ENCODE measurements at places on chromosomes 5 and 9.

GRCh38 chr5:55306641-55307382, 682 bp downstream of the DHX29 start:
- DNase-seq, result no peak

DNA sequence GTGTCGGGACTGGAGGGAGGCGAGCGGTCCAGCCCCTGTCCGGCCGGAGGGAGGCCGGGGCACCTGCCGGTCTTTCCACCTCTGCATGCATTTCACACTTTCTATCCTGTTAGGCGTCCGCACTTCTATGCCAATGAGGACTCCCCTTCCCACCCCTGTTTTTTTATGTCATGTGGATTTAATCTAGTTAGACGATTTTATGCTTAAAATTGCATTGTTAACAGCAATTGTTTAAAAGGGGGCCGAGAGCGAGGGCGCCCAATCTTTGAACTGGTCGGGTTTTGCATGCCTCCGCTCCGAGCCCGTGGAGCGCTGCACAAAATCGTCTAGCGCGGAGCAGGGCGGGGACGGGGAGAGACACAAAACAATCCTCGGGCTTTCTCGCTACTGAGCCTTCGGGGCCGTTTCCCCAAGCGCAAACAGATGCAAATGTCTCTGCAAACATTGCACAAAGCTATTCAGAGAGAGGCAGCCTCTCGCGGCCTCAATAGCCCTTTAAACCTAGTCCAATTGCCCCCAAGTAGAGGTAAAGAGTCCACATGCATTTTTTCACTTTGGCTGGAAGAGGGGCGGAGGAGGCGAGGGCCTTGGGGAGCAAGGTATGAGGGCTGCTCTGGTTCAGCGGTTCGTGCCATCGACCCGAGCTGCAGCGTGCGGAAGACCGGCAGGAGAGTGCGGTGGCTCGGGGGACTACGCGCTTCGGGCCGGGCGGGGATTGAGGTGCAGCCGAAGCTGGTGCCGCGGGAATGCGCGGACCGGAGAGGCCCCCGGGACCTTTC, 37.5 kb upstream of the TIFAB start:
- no peak for DNase-seq

DNA sequence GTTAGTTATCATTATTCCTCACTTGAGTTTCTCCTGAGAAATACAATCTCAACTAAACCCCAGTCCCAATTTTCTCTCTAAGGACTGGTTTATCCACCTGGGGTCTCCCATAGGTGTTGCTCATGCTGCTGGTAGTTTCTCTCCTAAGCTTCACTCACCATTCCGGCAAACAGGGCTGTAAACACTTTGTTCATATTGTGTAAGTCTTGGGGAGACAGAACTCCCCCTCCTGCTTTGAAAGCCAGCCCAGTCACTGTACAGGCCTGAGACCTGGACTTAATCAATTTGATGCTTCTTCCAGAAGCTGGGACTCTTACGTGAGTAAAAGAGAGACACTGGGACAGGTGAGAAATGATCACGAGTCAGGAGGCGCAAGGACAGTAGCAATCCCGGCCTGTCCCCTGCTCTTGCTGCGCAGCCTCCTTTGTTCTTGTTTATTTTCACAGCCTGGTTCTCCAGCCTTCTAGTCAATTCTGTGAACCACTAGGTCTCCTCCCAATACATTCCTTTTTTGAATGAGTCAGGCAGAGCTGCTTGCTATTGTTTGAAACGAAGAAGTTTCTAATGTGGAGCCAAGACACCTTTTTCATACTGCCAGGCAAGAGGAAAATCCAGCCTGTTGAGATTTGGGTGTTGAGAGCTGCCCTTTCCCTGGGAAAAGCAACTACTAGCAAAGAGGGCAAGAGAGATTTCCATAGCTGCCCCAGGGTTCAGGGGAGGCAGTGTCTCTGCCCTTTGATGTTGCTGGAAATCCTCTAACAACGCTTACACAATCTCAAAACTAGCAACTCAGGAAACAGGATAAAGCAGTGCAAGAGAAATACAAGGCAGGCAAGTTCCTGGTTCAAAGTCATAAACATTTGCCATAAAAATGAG, 9.2 kb upstream of the SHROOM1 start:
- no peak for DNase-seq

- no peak for DNase-seq
These were observed 47.8 kb downstream of the ERGIC1 start for GRCh38 chr5:172881691-172882370.

- no peak for DNase-seq
These were observed 35.1 kb upstream of the ORM1 start for GRCh38 chr9:114287763-114288192.
